ENCODE measurements at places on chromosomes 6 and 20.

DNA sequence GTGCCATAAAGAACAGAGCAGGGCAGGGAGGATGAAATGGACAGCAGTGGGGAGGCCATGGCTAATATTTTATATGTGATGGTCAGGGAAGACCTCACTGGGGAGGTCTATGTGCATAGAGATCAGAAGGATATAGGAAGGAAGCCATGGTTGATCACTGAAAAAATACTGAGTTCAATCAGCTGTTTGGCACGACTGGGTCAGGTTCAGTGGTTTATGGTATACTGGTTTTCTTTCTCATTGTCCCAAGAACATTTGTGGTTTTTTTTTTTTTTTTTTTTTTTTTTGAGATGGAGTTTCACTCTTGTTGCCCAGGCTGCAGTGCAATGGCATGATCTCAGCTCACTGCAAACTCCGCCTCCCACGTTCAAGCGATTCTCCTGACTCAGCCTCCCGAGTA lies 78.3 kb upstream of the TIAM2 start:
- no peak for DNase-seq

DNA sequence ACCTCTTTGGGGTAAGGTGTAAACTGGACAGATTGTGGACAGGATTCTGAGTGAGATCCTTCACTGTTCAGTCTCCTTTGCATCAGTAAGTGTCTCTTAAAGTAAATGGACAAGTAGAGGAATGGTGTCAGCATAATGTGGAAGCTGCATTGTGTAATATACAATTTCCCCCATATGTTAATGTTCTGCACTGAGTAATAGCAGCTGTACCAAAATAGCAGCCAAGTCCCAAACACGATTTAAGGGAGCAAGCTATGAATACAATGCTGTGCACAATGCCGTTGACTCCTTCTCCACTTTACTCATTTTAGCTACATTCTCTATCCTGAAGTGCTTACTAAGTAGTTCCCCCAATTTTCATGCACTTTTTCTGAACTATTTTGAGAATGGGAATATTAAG lies 21.1 kb upstream of the TRIM26 start:
- DNase-seq = no peak

GRCh38 chr6:3209114-3210023 lies 18.1 kb downstream of the TUBB2B start:
- DNase-seq = peak; percentile 53

- DNase-seq = no peak
Observed at GRCh38 chr6:81808851-81809570, 56.5 kb upstream of the TENT5A start.

DNA sequence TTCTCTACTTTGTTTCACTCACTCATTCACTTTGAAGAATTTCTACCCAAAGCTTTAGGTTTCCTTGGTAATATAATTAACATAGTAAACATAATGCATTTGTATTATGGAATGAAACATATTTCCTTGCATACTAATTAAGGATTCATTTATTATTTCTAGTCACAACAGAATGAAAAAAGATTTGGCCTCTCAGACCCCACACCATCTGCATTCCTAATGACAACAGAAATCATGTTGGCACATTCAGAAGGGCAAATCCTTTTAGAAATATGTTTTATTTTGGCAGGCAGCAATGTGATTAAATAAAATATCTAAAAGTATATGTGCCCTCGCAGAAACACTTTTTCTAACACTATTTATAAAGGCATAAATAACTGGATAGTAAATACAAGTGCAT lies 163.4 kb downstream of the HTR1B start:
- no peak for DNase-seq

DNA sequence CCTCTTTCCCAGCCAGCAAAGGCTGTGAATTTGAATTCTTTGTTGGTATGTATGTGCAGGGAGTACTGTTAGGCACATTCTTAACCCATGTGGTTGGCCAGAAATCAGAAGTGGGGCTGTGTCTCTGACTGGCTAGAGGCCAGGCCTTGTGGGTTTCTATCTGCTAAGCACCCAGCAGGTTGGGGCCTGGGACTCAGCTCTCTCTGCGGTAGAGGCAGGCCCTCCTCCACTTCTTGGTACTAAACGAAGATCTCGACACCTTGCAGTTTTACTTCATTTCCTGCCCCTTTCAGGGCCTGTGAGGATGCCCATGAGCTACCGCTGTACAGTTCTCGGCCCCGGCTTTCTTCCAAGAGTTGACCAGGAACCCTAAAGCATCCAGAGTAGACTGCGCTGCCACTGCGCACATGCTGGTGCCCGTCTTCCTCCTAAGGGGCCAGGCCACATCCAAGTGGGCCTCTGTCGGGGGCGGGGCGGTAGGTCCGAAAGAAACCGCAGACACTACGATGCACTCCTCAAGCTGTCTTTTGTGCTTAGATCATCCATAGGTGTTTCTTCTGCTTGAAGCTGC lies 51.1 kb downstream of the TCP11 start:
- DNase-seq = no peak

All from stimulated activated CD4-positive, alpha-beta T cell treated with anti-CD3 and anti-CD28 coated beads, Interleukin-4, amount 100 ng/mL, for 4 hours (primary cell).